ENCODE measurements at places on chromosomes 7 and 10. TPM values are rescaled to one million over a fixed set of nuclear protein-coding genes. Genes with fewer than 3 reads are reported as not detected.

The NOD1 gene
- 3.3 TPM for total RNA-seq

The GALNT17 gene
- total RNA-seq = 0.46 TPM

The IRF5 gene
- 1.6 TPM for total RNA-seq

The FBXW4 gene
- total RNA-seq = 100 TPM

The SUN3 gene
- total RNA-seq = not detected

The CLEC2L gene
- 1.5 TPM for total RNA-seq

The ACTL6B gene
- total RNA-seq = not detected

The FOXP2 gene
- 5.1 TPM for total RNA-seq

The LRGUK gene
- total RNA-seq = 0.43 TPM

The ARHGAP21 gene
- total RNA-seq = 27.7 TPM

The NXPH1 gene
- total RNA-seq = not detected

The DEPP1 gene
- total RNA-seq = 36.4 TPM

The GPR146 gene
- total RNA-seq = 12.1 TPM

The C7orf33 gene
- total RNA-seq = not detected

The DHX32 gene
- total RNA-seq = 21.5 TPM

The CALML5 gene
- total RNA-seq = not detected

The PROSER2 gene
- total RNA-seq = 1.2 TPM

The NUTM2A gene
- 1.0 TPM for total RNA-seq

The NAPEPLD gene
- 7.2 TPM for total RNA-seq

The CPN1 gene
- total RNA-seq = not detected

The HOGA1 gene
- total RNA-seq = 12.3 TPM

The POP7 gene
- 42.3 TPM for total RNA-seq

The TMEM139 gene
- not detected for total RNA-seq

The VPS37D gene
- 0.67 TPM for total RNA-seq

The PCLO gene
- 0.13 TPM for total RNA-seq

The MBL2 gene
- total RNA-seq = not detected

The FAM241B gene
- 1.6 TPM for total RNA-seq

The OR2A7 gene
- not detected for total RNA-seq

The FKBP14 gene
- total RNA-seq = 4.1 TPM

The TDRD1 gene
- 0.26 TPM for total RNA-seq
